ENCODE measurements at places on chromosomes 2 and 18.
A peak's percentile ranks its signal among the peaks of the same experiment; 100 is the strongest.

GRCh38 chr2:191115391-191115790, 35.4 kb downstream of the STAT4 start:
- peak; percentile 9 for DNase-seq

DNA sequence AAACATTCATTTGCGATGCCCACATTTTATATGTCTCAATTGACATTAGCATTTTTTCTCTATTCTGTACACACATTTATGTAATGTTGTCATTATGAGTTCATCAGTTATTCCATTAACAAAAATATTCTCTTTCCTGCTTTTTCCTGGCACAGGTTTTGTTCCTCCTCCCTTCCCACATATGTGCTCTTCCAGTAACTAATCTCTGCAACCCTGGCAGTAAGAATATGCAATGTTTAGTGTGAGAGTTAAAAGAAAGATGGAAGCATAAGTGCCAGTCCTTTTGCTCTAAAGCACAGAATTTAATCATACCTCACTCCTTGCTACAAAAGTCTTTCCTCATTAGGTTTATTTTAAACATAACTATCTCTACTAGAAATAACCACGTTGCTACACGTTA, 155.8 kb upstream of the ERBB4 start:
- DNase-seq: no peak

- no peak for DNase-seq
Measured at GRCh38 chr2:163177592-163177991, 339.0 kb upstream of the KCNH7 start.

DNA sequence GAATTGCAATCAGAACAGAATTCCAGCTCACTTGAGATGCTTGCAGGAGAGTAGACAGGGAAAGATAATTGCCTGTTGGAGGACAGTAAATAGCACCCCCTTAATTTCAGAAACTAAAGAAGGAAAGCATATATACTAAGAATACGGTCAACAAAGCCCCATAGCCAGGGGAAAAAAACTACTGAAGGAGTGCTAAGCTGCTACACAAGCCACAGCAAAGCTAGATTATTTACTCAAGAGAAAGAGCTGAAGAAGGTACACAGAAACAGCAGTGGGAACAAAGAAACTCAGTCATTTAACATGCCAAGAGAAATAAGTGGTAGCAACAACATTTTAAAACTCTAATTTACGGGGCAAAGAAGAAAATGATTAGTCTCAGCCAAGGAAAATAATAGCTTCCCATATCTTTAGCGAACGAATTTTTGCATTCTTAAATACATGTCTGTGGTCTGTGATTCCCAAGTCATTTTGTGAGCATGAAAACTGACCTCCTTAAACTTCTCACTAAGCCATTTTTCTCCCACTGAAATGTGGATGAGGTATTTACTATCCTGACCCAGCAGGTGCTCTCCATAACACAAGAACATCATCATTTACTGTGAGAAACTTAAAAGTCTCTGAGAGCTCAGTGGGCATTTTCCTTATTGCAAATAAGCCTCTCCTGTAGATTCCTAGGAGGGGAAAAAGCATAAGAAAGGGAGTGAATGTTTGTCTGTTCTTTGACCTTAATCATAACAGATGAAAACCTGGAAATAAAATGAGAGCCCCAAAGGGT, 196.0 kb downstream of the PAX3 start:
- no peak for DNase-seq

- no peak for DNase-seq
Measured at GRCh38 chr2:28688818-28689217, 62.8 kb upstream of the PPP1CB start.

DNA sequence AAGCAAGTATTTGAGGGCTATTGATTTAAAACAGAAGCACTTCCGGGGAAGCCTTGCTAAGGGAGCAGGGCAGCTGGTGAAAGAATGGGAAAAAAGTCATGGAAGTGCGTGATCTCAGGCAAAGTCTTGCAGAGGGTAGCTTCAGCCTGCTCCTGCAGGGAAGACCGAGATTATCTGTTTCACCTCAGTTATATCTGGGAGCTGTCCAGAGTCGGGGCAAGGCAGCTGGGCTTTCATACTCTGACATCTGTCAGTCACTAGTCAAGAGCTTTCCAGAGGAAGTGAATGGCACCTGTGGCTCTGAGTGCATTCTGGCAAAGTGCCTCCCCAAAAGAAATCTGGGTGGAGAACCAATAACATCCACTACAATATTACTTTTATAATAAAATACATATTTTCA, 8.7 kb downstream of the NXPH2 start:
- no peak for DNase-seq

DNA sequence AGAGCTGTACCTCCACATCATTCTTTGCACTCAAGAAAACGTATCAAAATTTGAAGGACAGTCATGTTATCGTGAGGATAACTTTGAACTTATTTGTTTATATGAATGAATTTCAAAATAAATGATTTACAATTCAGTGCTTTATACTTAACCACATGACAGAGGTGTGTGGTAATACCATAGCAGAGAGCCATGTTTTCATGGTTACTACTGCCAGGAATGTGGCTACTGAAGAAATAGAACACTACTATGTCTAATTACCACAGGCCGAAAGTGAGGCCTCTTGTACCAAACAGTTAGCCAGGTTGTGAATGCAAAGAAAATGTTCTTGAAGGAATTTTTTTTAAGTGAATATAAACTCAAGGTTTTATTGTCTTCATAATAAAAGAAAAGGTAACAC, 49.2 kb downstream of the AAK1 start:
- DNase-seq: no peak

DNA sequence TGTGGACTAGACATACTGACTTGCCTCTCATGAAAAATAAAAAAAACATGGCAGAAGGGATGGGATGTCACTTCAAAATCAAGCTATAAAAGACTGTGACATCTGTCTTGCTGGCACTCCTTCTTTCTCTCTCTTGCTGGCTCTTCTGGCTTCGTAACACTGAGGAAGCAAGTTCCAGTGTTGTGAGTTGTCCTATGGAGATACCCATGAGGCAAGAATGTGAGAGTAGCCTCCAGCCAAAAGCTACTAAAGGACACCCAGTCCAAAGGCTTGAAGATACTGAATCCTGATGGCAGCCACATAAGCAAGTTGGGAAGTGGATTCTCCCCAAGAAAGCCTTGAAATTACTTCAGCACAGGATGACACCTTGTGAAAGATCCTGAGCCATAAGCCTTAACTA, 376.1 kb upstream of the TMEFF2 start:
- DNase-seq: no peak

GRCh38 chr2:200148366-200148765, 158.1 kb upstream of the SPATS2L start:
- DNase-seq: no peak

DNA sequence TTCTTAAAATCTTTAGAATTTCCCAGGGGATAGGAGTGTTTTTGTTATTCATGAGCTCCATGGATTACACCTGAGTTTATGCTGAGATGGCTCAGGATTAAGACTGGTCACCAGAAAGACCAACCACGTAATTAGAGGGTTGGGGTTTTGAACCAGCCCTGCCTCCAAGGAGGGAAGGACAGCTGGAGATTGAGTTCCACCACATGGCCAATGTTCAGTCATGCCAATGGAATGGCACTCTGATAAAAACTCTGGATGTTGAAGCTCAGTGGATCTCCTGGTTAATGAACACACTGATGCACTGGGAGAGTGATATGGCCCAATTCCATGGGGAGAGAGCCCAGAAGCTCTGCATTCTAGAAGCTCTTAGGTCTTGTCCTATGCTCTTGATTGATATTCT, 38.7 kb upstream of the PTPN4 start:
- DNase-seq: no peak

GRCh38 chr2:128369108-128369555, 50.5 kb upstream of the HS6ST1 start:
- DNase-seq: no peak

- no peak for DNase-seq
Measured at GRCh38 chr2:9306911-9307310, 100.3 kb downstream of the ASAP2 start.

DNA sequence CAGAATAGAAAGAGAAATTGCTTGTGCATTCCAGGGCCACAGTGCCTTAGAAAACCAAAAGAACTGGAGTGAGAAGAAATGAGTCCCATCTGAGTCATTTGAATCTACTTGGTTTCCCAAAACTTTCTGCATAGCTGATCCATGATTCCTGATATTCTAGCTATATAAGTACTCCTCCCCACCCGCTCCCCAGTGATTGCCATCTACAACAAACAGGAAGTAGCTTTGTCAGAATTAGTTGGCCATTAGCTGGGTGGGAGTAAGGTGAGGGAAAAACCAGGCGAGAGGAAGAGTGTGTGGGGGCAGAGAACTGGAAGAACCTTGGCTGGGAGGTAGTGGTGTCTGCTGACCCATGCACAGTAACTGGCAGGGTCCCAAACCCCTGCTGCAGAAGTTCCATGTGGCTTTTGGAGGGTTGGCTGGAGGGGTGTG, 122.1 kb downstream of the ACAA2 start:
- DNase-seq: no peak

DNA sequence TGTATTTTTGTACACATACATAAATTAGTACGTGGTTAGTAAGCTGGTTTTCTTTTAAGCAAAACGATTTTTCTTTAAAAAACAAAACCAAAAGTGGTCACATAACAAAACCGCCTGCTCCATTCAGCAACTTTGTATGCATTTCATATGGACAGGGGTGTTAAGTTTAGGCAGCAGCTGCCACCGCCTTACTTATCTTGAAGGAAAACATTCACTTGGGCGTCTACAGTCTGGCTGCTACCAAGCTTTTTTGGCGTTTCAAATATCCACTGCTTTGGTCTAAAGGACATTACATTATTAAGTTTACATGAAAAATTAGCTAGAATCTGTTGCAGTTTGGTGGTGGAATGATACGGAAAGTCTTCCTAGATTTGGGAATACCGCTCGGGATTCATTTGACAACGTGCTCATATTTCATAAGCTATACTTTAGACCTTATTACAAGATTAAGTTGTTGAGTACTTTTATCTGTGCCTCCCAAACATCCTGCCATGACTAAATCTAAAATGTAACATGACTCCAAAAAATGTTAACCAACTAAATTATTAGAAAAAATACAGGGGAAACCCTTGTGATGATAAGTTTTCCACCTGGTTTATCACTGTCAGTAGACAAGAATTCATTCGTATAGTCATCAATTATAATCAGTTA, 214.8 kb downstream of the NEDD4L start:
- no peak for DNase-seq

DNA sequence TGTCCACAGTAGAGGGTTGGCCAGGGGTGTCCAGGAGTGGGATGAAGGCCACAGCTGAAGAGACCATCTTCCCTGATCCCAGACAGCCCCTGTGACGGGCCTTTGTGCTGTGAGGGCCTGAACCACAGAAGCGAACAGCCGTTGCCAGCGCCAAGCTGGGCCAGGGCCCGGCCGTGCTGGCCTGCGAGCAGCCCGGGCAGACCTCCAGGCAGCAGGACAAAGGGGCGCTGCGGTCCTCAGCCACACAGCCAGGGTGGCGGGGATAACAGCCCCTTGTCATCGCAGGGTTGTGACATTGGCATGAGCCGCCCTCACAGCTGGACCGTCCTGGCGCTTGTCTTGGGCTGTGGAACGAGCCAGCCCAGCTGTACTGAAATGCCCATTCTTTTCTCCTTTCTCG, 161.1 kb downstream of the FAM210A start:
- no peak for DNase-seq

GRCh38 chr2:106781196-106781595, 104.8 kb downstream of the ST6GAL2 start:
- no peak for DNase-seq

GRCh38 chr2:43100362-43100882, 126.0 kb downstream of the ZFP36L2 start:
- DNase-seq: no peak

DNA sequence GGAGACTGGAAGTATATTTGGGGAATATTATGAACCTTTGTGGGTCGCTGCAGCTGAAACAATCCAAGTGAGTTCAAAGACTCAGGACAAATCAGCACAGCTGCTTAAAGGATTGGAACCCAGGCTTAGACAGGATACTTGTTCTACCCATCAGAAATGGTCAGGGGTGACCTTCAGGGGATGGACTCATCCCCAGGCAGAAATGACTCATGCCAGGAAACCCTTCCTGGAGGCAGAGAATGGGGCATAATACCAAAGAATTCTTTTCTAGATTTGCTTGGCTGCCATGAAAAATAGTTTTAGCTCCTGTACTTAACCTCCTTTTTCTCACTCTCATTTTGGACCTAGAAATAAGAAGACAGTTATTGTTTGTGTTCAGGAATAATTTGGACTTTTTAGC, 425.5 kb downstream of the TSN start:
- no peak for DNase-seq

DNA sequence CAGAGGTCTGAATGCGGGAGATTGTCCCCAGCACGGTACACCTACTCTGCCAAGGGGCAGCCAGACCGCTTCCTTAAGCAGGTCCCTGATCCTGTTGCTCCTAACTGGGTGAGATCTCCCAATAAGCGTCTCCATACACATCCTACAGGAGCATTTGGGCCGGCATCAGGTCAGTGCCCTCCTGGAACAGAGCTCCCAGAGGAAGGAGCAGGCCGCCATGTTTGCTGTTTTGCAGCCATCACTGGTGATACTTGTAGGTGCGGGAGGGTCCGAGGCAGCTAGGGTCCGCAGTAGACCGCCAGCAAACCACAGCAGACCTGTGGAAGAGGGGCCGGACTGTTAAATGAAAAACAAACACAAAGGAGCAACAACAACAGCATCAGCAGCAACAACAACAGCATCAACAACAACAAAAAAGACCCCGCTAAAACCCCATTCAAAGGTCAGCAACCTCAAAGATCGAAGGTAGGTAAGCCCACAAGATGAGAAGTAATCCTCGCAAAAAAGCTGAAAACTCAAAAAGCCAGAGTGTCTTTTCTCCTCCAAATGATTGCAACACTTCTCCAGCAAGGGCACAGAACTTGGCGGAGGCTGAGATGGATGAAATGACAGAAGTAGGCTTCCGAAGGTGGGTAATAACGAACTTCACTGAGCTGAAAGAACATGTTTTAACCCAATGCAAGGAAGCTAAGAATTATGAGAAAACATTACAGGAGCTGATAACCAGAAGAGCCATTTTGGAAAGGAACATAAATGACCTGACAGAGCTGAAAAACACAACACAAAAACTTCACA, 79.0 kb upstream of the CDH7 start:
- DNase-seq: no peak

DNA sequence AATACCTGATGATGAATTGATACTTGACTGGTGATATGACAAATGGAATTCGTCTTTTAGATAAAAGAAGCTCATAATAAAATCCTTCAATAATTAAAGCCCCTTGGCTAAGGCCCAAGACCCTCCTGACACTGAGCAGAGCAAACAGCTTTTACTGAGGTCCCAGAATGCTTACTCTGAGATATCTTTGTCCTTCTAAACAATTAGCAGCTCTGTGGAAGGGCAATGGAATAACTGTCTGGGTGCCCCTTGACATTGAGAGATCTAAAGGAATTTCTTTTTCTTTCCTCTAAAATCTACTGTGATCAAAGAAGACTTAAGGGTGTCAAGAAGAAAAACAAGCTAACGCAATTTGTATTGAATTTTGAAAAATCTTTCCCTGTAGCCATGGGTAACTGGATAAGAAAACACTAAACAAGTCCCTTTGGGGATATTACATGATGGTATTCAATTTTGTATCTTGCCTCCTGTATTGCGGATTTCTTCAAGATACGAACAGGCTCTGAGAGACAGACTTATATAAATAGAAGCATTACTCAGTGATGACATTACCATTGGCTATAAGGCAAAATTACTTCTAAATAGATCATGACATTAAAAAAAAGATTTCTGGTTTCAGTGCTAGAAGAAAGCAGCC, 128.8 kb downstream of the MREG start:
- no peak for DNase-seq
